ENCODE measurements at places on chromosomes 12 and 14. TPM values are rescaled to one million over a fixed set of nuclear protein-coding genes. Genes with fewer than 3 reads are reported as not detected.

- peak; percentile 86 for DNase-seq
Measured at GRCh38 chr14:77372304-77372841, 4.5 kb downstream of the TMED8 start.

GRCh38 chr14:93037351-93037750 lies 78.4 kb downstream of the ITPK1 start:
- DNase-seq, result no peak

DNA sequence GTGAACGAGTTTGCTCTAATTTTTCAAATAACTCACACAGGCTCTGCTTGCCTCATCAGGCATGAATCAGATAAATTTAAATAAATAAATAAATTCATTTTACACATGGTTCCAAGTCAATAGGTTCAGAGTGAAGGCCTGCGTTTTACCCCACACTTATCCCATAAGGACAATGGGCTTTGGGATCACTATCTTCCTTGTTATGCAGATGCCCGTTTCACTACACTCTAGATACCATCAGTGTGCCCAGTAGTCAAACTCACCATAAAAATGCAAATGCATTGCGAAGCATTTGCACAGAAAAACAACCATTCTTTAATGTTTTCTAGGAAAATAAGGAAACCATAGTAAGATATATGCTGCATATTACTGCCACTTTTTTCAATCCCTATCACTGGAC lies 155.9 kb upstream of the CCDC196 start:
- no peak for DNase-seq

GRCh38 chr12:102879144-102879763 lies 37.8 kb downstream of the PAH start:
- peak; percentile 24 for DNase-seq

DNA sequence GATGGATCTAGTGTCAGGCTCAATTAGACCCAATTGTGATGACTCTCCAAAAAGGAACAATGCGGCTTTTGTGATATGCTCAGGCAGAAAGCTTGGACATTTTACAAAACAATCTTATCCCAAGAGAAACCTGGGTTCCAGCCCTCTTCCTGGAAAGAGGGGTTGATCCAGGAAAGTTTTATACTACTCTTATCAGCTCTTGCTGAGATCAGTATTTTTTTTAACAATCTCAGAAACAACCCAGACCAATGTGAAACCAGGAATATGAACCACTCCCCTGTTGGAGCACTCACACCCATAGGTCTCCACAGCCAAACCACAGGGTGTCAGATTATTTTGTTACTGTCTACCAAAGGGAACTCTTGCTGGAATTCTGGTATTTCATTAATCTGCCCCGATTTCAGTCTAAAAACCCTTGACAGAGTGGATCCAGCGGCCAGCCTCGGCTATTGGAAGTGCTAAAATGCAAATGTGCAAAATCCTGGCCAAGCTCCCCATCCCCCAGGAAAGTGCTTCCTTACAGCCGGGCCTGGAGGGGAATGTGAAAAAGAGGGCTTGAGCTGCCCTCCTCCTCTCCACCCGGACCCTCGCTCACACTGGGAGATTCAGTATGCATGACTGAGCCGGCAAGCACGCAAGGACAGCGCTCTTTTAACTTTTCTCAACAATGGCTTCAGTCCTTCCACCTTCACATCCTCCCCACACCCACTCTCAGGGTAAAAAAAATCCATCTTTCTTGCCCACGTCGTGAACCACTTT lies 4.0 kb downstream of the FBXL14 start:
- peak; percentile 90 for DNase-seq

DNA sequence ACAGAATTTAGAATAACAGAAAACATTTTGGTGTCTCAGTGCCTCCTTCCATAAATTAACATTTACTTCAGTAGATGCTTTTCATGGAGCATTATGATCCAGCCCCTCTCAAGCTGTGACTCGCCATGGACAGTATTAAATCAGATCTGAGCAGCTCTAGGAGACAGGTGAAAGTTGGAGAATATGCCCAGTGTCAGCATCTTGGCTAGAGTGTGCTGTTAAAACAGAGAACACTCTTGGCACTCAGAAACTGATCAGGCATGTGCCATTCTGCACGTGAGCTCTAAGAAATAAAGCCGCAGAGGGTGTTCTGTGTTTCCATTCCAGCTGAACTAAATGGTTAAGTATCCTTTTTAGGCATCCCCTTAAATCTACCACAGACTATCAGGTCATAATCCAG lies 68.0 kb downstream of the DIP2B start:
- no peak for DNase-seq

DNA sequence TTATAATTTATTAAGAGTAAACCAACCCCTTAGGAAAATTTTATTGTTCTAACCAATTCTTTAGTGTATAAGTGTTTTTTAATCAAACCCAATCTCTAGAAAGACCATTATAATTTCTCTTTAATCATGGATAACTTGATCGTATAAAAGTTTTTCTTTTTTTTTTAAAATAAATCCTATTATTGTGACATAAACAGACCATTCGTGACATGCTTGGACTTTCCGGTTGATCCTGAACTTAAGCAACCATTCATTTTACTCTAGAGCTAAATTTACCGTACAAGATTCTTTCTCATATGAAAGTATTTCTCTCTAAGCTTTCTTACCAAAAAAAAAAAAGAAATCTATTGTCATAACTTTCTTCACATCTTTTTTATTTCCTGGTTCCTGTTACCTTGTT lies 32.6 kb upstream of the SLC38A4 start:
- DNase-seq, result no peak

DNA sequence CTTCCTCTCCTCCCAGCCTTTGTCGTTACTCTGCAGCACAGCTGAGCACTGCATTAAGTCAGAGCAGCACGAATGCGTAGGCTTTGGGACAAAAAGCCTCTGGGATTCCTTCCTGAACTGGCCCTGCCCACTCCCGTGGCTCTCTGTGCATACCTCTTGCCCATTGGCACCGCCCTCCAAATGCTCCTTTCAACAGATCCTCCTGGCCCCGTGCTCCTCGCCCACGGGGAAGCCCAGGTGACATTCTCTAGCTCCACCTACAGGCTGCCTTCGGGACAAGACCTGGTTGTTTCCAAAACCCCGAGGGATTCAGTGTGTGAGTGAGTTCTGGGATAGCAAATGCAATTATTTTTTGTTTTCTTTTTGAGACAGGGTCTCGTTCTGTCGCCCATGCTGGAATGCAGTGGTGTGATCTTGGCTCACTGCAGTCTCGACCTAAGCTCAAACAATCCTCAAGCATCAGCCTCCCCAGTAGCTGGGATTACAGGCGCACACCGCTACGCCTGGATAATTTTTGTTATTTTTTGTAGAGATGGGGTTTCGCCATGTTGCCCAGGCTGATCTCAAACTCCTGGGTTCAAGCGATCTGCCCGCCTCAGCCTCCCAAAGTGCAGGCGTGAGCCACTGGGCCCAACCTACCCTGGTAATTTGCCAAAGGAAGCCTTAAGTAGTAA lies 17.9 kb upstream of the TDRD9 start:
- DNase-seq, result peak; percentile 85

- no peak for DNase-seq
Measured at GRCh38 chr14:77037215-77037937, 8.9 kb upstream of the IRF2BPL start.

GRCh38 chr12:58818546-58818945 lies 101.8 kb downstream of the LRIG3 start:
- DNase-seq, result peak; percentile 34

DNA sequence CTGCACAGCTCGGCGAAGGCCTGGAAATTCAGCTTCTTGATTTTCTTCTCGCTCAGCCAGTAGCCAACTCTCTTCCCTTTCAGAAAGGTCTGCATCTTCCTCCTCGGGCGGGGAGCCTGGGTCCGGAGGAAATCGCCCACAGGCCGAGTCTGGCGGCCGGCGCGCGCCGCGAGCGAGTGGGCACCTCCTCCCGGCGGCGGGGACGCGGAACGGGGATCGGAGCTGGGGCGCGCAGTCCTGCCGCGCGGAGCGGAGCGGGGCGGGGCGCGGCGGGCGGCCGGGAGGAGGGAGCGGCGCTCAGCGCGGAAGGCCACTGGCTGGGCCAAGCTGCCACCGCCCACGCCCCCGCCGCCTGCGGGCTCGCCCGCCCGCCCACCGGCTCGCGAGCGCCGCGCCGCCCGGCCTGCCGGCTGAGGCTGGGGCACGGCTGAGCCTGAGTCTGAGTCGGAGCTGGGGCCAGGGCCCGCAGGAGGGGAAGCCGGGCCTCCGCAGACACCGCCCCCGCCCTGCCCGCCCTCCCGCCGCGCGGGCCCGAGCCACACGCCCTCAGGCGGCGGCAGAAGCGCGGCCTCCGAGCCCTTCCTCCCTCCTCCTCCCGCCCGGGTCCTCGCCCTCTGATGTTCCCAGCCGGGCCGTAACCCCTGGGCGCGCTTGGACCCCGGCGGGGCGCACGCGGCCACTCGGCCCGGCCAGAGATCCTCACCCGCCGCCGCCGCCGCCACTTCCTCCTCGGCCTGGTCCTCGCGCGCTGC lies 480 bp downstream of the ITPK1 start:
- DNase-seq, result peak; percentile 76

DNA sequence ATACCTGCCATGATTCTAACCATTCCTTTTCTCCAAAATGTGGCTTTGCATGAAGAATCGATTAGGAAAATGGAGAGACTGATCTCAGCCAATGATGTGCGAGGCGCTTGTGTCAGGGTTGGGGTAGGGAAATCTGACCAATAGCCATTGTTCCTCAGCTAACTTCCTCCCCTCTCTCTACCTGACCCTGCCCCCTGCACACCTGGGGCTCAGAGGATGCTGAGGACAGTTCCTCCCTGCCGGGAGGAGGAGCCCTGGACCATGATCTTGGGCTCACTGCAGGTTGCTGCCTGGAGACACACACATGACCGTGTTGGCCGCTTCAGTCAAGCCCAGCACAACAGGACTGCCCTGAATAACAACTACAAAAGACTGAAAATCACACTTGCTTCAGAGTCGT lies 119.8 kb upstream of the SFSWAP start:
- DNase-seq, result no peak

DNA sequence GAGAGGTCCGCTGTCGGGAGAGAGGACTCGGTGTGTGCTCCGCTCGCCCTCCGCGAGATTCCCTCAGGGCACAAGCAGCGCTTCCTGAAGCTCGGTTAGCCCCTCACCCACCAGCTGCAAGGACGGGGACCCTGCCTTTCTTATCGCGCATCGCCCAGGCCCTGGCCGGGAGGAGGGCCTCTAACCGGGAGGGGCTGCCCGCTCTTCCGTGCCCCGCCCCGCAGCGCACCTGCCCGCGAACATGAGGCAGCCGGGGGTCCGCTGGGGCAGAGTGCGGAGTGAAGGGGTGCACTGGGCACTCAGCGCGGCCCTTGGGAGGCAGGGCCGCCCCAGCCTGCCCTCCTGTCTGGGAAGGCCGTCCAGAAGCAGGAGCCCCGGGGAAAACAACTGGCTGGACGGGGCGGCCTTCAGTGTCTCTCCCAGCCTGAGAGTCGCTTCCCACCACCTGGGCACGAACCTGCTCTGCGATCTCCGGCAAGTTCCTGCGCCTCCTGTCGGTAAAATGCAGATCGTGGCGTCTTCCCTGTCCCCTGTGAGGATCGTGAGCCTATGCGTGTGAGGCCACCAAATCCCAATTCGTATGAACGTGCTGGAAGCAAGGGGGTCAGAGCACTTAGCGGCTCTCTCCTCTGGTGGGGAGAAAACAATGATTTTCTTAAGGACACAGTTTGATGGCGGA lies 28.0 kb upstream of the ADIPOR2 start:
- DNase-seq, result peak; percentile 22

DNA sequence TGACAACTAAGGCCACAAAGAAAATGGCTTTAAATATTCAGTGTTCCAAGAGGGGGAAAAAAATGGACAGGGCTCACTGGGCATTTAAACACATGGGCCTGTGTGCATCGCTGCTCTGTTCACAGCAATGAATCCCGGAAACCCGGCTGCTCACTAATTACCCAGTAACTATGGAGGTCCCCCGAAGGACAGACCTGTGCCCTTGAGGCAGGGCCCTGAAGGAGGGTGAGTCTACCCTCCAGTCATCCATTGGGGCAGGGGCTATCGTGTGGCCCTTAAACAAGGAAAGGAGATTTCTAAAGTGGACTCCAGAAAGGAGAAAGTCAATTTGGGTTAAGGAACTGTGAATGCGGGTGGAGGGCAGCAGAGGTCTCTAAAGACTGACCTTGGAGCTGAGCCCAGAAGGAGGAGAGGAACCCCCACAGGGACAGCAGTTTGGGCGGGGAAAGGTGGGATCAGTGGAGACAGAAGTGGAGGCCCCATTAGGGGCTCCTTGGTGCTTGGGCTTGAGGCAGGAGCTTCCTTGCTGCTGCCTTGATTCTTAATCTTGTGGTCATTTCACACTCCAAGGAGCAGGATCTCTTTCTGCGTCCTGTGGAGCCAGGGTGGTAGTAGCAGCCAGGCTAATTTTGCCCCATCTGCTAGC lies 1.4 kb upstream of the CLMN start:
- DNase-seq, result no peak

GRCh38 chr12:3557791-3558620 lies 67.0 kb downstream of the PRMT8 start:
- DNase-seq, result no peak

DNA sequence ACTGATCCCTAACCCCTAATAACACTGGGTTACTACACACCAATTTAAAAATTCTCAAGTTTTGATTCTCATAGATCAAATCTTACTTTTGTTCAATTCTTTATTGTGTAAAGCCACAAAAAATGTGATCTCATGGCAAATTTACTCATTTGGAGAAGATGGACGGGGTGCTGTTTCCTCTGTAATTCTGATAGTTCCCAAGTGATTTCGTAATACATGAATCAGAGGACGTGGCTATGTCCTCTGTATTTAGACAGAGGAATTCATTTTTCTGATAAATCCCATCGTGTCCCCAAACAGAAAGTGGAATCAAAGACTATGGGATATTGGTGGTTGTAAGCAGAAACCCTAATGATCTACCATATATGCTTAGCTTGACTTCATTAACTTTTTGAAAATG lies 76.6 kb upstream of the GNG2 start:
- peak; percentile 46 for DNase-seq

- no peak for DNase-seq
Measured at GRCh38 chr12:97324471-97324870, 138.1 kb upstream of the RMST start.

DNA sequence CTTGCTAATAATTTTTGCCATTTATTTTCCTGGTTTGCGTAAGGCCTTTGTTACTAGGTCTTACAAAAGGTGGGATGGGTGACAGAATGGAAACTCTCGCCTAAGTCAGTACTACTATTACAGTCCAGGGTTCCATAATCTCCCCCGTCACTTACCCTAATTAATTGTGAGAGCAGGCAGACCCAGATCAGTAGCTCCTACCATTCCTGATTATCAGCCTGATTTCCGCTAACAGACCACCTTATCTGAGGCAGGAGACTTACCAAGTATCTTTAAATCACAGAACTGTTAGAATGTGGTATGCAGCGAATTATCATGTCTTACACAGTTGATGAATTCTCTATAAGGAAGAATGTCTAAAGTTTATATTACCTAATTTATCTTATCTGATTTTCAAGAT lies 234.7 kb downstream of the FOXN3 start:
- DNase-seq, result no peak

GRCh38 chr14:29317423-29317822 lies 550.8 kb downstream of the FOXG1 start:
- no peak for DNase-seq

- DNase-seq, result no peak
Measured at GRCh38 chr12:29023436-29024076, 125.5 kb upstream of the FAR2 start.

The CPM gene
- 29.8 TPM for total RNA-seq

The PTPRR gene
- under 0.01 TPM for total RNA-seq

The SIX6 gene
- not detected for total RNA-seq

The BCL11B gene
- total RNA-seq, result under 0.01 TPM

The PGF gene
- total RNA-seq, result 7.6 TPM

The MSI1 gene
- under 0.01 TPM for total RNA-seq

The TTLL5 gene
- 18.2 TPM for total RNA-seq

The DCN gene
- total RNA-seq, result 586 TPM

The ZNF641 gene
- 8.1 TPM for total RNA-seq

The OR10G3 gene
- total RNA-seq, result not detected

The BEST3 gene
- not detected for total RNA-seq

The SLCO1B1 gene
- total RNA-seq, result not detected

The CLEC1B gene
- not detected for total RNA-seq

The SERPINA1 gene
- under 0.01 TPM for total RNA-seq
